ENCODE measurements at places on chromosomes 2 and 18. TPM values are rescaled to one million over a fixed set of nuclear protein-coding genes. Genes with fewer than 3 reads are reported as not detected.

Gene ANKRD53
- not detected for total RNA-seq

Gene TACR1
- total RNA-seq, result not detected

Gene RNF25
- total RNA-seq, result 29.8 TPM

Gene IL37
- total RNA-seq, result not detected

Gene PAIP2B
- 0.34 TPM for total RNA-seq

Gene NRBP1
- total RNA-seq, result 132 TPM

Gene IL18R1
- total RNA-seq, result not detected

Gene FSIP2
- total RNA-seq, result not detected

Gene CHST10
- 18.6 TPM for total RNA-seq

Gene IL36A
- total RNA-seq, result not detected

Gene DYSF
- total RNA-seq, result 17.2 TPM

Gene KRTCAP3
- not detected for total RNA-seq
